Activated CD4-positive, alpha-beta T cell treated with anti-CD3 and anti-CD28 coated beads, Interleukin-2, Interleukin-4, amounts not matched to agents 100 ng/mL and 50 ng/mL, durations not matched to agents 16 hours and 8 hours (primary cell): ENCODE measurements at places on chromosomes 12 and 14.

- DNase-seq, result no peak
These were observed 3.5 kb downstream of the DNAH10 start for GRCh38 chr12:123765504-123766035.

DNA sequence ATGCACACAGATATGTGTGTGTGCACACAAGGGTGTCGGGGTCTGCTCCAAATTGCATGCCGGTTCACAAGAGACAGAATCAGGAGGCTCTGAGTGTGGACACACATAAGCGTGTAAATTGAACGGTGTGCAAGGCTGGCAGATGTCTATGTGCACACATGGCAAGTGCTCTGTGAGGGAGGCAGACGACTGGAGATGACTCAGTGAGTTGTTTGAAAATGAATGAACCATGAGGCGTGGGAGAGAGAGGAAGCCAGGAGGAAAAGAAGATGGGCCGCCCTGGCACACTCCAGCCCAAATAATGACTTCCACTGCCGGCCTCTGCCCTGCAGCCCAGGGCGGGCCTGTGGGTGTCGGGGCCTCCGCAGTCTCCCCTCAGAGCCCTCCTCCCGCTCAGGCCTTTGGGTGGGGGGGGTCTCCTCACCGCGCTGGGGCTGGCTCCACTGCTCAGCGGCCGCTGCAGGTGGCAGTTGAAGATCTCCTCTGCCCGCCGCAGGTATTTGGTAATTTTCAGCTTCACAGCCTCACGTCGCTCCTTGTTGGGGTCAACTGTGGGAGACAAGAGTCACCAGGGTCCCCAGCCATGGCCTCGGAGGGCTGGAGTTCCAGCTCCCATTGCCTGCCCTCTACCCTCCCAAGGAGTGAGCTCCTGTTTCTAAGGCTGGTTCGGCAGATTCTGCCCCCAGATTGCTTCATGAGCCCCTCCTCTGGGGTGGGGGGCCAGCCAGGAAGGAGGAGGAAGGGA, 3.5 kb downstream of the RPS6KL1 start:
- no peak for DNase-seq

- DNase-seq, result no peak
These were observed 5.5 kb upstream of the OTX2 start for GRCh38 chr14:56815745-56816144.

DNA sequence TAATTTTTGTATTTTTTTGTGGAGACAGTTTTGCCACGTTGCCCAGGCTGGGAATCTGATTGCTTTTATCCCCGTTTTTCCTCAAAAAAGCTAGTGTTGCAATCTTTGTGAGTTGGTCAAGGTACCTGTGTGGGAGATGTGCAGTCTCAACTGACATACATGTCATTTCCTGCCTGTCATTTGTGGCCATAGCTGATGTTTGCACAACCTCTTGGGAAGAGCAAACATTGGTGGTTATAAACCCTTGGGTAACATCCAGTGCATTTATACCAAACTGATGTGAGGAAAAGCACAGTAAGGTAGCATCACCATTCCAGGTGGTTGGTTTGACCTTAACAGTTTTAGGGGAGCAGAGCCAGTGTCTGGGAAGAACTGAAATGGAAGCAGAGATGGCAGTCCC, 54.7 kb downstream of the ATG14 start:
- DNase-seq, result no peak

DNA sequence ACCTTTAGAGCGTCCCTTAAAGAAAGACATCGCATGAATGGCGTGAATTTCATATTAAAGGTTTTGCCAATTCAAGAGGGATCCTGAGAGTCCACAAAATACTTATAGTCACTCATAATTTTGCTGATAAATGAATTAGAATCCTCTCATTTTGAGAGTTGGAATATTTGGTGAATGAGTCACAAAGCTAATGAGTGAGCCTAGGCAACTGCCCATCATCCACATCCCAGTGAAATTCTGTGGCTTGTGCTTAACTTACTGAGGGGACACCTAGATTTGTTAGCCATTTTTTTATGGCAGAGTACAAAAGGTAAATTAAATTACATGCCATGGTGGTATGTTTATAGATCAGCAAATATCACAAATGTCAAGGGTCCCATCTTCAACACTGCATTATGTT, 12.7 kb upstream of the NOXRED1 start:
- DNase-seq, result no peak

- DNase-seq, result no peak
These were observed 397.7 kb upstream of the RGS6 start for GRCh38 chr14:71534506-71534905.

GRCh38 chr12:76545486-76545885, 14.1 kb downstream of the OSBPL8 start:
- DNase-seq, result peak; percentile 16

DNA sequence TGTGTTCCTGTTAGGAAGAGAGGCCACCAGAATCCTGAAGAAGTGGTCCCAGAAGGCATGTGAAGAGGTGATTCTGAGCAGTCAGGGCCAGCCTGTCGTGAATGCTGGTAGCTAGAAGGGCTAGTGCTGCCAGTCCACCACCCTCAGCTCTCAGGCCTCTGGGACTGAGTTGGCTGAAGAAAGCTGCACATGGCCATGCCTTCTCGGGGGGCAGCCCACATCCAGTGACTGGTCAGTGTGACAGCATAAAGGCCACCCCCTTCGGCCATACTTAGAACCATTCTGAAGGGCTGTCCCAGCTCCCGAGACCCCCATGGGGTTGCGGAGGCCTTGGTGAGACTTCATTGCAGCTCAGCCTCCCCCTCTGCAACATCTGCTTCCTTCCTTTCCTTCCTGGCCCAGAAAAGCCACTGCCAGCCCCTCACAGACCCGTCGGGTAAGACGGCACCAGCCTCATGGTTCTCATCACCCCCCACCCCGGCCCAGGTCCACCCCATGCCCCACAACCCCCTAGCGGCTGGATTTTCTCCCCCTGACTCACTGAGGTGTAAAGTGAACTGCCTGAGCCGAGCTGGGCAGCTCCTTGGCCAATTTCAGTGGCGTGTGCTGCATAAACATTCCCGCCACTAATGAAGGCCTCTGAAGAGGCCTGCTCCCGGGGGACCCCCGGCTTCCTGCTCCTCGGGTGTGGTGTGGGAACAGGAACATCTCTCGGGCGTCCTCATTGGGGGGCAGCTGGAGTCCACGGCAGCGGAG, 49.5 kb upstream of the DIO3 start:
- no peak for DNase-seq

GRCh38 chr12:93225094-93225493, 152.6 kb upstream of the NUDT4 start:
- no peak for DNase-seq

GRCh38 chr12:56346675-56347074, 8.0 kb downstream of the IL23A start:
- DNase-seq, result no peak

- peak; percentile 6 for DNase-seq
These were observed 22.4 kb upstream of the LRRC10 start for GRCh38 chr12:69633061-69633460.

DNA sequence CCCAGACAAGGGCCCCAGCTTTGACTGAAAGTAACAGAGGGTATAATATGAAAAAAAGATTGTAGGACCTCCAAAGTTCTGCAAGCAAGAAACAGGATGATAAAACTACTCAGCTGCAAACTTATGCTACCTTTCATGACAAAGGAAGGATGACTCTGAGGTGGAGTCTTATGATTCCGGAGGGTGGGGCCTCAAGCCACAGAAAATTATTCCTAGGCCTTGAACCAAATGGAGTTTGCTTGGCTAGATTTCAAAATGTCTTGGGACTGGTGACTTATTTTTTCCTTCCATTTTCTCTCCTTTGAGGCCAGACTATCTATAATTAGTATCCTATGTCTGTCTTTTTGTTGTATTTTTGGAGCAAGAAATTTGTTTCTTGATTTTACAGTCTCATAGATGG, 336.4 kb downstream of the LRIG3 start:
- DNase-seq, result no peak

GRCh38 chr14:64509036-64509435, 4.5 kb downstream of the ZBTB1 start:
- DNase-seq, result no peak

GRCh38 chr12:12776261-12776660, 9.2 kb upstream of the APOLD1 start:
- no peak for DNase-seq

DNA sequence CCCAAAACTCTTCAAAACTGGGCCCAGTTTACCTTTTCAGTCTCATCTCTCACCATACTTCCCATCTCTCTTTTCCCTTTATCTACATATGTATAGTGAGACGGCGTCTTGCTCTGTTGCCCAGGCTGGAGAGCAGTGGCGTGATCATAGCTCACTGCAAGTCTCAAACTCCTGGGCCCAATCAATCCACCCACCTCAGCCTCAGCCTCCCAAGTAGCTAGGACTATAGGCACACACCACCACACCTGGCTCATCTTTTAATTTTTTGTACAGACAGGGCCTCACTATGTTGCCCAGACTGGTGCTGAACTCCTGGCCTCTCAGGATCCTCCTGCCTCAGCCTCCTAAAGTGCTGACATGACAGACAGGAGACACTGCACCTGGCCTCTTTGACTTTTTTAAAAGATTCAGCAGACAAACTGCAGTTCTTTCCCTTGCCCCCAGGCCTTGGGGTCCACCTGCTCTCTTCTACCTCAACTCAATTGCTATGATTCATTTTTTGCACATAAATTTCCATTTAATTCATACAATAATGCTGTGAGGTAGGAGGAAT, 33.6 kb downstream of the TFCP2 start:
- no peak for DNase-seq

- DNase-seq, result no peak
These were observed 58.0 kb downstream of the BICDL1 start for GRCh38 chr12:120047072-120047471.

DNA sequence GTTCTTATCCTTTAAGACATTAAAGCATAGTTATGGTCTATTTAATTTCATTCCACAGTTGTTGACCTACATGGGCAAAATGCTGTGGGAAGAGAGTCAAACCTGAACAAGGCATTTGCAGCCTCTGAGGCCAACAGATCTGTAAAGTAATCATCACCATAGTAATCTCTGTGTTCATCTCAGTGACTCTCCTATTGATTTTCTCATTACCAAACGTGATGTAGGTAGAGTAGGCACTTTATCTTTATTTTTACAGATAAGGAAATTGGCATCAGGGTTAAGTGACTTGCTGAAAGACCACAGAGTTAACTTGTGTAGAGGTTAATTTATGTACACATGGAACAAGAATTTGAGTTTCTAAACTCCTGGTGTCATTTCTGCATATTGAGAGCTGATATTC, 203.0 kb downstream of the ESR2 start:
- no peak for DNase-seq

DNA sequence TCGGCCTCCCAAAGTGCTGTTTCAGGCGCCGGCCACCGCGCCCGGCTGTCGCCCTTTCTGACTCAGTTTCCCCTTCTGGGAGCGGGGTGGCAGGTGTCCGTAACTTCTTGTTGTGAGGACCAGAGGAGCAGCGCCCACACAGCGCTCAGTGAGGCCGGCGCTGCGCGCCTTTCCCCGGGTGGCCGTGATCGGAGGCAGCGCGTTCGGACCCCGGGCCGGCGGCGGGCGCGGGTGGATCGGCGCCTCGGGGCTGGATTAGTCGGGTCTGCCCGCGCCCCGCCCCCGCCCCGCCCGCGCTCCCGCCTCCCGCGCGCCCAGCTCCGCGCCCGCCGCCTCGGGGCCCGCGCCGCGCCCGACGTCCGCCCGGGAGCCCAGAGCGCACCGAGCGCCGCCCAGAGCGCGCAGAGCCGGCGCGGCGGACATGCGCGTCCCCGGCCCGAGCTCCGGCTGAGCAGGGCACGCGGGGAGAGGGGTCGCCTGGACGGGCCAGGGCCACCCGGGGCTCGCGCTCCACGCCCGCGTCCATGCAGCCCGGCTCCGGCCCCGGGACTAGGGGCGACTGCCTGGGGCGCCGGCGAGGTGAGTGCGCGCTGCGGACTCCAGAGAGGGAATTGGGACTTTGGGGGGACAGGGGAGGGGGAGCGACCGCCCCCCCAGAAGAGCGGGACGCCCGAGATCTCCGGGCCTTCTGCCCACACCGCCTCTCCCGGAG, 50.6 kb downstream of the LRCOL1 start:
- peak; percentile 35 for DNase-seq

- no peak for DNase-seq
These were observed 4.4 kb upstream of the ARHGAP5 start for GRCh38 chr14:32072676-32073075.

GRCh38 chr12:57128519-57129247, 400 bp downstream of the LRP1 start:
- DNase-seq, result no peak

DNA sequence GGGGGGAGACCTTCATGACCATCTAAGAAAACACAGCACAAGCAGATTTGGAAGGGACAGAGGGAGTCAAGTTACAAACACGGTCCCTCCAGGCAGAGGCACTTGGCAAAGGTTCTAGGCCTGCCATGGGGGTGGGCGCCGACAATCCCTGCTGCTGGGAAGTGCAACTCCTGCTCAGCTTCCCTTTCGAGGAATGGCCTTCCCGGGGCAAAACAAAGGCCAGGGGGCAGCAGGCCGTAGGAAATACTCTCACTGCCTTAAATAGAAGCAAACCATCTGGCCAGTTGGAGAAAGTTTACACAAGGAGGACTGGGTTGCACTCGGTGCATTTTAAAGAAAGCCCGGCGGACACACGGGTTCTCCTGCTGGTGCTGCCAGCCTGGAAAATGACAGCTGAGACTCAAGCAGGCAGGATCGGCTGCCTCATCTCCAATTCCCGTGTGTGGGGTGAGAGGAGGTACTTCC, 65.8 kb downstream of the ITPK1 start:
- no peak for DNase-seq

DNA sequence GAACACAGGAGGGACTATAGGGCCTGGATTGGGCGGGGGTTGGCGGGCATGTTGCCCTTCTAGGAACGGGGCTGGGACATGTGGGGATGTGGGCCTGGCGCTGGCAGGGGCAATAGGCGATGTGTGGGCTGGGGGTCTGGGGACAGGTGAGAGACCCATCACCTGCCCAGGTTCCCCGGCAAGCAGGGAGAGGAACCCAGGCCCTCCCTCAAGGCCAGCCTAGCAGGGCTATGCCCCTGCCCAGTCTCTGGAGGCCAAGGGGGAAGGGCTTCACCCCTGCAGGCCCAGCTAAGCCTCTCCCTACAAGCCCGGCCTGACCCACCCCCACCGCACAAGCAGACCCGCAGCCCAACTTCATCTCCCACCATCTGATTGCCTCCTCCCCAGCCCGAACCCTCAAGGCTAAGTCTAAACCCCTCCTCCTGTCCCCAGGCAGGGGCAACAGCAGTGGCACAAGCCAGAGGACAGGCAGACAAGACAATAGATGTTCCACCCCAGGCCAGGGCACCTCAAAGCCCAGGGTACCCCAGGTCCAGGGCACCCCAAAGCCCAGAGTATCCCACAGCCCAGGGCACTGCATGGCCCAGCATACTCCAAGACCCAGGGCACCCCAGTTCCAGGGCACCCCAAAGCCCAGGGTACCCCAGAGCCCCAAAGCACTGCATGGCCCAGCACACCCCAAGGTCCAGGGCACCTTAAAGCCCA, 6.5 kb downstream of the JAG2 start:
- DNase-seq, result no peak

GRCh38 chr14:90692061-90692460, 124.2 kb downstream of the TTC7B start:
- DNase-seq, result no peak

GRCh38 chr14:104993306-104993705, 7.7 kb downstream of the CLBA1 start:
- no peak for DNase-seq

GRCh38 chr14:49641697-49642129, 6.7 kb upstream of the DNAAF2 start:
- no peak for DNase-seq

- no peak for DNase-seq
These were observed 418.8 kb downstream of the BCL11B start for GRCh38 chr14:98853063-98853729.

- no peak for DNase-seq
These were observed 556 bp downstream of the PHETA1 start for GRCh38 chr12:111368291-111368787.
